NB4 (cell line): ENCODE measurements at places on chromosomes 4 and X.

DNA sequence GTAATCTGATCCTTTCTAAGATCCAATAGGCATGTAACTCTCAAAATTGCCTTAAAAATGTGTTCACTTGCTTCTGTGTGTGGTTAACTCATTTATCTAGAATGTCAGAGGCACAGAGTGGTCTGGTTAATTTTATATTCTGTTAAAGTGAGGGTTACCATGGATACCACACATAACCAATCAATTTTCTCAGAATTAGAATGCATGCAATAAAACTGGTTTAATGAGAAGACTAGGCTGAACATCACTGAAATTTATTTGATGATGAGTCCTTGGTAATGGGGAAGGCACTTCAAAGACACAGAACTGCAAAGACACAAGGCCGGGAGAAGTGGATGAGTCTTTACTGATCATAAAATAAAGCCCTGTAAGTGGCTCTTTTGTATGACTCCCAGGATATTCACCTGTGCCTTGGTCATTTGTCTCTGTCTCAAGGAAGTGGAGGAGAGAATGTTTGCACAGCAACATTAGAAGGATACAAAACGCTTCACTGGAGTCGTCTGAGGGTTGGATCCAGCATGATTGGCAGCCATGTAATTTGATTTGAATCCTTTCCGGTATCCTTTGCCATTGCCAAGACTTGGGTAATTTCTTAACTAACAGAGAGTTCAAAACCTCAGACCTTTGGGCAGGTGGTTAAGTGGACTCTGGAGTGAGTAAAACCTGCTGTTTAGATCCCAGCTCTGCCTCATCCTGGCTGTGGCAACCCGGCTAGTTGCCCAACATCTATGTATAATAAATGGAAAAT is 94.0 kb upstream of the RBPJ start:
- DNase-seq = no peak

GRCh38 chr4:146336410-146336807 is 122.1 kb downstream of the REELD1 start:
- no peak for DNase-seq

GRCh38 chr4:53717064-53717549 is 125.8 kb upstream of the LNX1 start:
- DNase-seq = peak; percentile 76

DNA sequence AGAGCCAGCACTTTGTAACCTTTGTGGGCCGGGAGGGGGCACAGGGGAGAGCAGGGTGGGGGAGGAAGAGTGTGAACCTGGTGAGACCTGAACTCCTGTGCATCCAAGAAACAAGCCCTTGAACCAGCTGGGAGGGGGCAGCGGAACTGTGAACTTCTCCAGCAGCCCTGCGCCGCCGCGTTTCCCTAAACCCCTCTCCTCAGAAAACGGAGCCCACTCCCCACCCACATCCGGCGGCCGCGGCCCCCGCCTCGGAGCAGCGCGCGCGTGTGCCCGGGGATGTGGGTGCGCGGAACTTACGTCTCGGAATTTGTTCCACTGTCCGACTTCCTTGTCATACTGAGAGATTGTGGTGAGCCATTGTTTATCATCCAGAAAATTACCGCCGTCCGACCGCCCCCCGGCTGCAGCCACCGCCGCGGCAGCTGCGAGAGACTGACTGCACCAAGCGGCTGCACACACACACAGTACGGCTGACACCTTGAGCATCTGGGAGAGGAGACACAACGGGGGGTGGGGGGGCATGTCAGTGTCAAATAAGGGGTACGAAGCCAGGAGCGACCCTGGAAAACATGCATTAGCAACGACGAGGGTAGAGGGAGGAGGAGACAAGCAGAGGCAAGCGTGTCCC is 494 bp downstream of the SPOCK3 start:
- DNase-seq = no peak

DNA sequence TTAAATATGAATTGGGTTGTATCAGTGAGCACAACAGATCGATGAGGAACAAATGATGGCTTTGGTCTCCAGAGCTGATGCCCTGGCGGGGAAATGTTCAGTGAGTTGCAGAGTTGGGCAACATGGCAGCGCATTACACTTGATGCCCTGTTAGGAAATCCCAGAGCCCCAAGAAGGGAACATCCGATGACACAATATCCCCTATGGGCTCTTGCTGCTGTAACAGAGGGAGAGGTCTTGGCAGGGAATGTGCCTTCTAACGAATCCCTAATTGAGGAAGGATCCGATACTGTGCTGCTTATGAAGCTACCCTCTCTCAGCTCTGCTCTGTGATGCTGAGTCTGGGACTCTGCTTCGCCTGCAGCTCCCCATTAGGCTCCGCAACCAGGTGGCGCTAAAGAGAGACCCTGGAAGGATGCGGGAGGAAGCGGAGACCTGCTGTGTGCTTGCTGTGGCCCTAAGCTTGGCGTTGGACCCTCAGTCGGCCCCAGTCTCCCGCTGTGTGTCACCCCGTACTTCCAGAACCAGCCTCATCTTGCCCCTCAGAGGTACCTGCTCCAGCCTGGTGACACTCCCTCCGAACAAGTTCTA is 38.9 kb downstream of the PDHA1 start:
- peak; percentile 56 for DNase-seq

- DNase-seq = no peak
These were observed 104.7 kb upstream of the NKX1-1 start for GRCh38 chr4:1510931-1511330.

DNA sequence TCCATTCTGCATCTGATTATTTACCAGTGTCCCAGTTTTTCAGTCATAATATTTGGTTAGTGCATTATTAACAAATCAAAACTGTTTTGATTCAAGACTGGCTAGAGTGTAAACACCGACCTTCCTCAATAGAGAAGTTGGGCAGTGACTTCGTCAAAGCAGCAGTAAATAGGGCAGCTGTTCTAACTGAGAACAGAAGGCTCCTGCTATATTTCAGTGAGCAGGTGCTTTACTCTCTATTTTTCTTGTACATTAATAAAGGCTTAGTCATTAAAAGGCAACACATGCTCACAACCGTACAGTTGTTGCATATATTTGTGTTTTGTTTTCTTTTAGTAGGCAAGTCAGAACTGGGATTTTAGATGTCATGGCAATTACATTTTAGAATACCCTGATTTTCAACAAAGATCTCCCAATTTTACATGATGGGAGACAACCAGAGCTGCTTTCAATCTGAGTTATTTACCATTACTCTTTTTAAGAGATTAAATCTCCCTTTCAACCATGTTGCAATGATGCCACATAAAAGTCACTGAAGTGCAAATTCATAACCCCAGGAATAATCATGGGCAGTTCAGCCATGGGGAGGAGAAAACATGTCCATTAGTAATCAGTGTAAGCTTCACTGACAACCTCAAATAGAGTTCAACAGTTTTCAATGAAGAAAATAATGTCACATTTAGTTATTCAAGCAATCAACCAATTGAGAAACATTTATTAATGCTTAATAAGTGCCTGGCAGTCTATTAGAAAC is 233.3 kb downstream of the NDST4 start:
- no peak for DNase-seq

GRCh38 chr4:40134206-40134917 is 62.5 kb upstream of the RHOH start:
- no peak for DNase-seq

DNA sequence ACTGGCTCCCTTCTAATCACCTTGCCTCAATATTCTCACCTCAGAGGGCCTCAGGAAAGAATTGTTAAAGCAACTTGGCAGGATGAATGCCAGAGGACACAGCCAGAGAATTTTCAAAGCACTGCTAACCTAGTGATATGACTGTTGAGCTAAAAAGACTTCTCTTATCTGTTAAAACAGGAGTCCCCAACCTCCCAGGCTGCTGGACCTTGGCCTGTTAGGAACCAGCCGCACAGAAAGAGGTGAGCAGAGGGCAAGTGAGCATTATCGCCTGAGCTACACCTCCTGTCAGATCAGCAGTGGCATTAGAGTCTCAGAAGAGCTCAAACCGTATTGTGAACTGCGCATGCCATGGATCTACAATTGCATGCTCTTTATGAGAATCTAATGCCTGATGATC is 1.7 kb upstream of the KCNE5 start:
- DNase-seq = no peak

DNA sequence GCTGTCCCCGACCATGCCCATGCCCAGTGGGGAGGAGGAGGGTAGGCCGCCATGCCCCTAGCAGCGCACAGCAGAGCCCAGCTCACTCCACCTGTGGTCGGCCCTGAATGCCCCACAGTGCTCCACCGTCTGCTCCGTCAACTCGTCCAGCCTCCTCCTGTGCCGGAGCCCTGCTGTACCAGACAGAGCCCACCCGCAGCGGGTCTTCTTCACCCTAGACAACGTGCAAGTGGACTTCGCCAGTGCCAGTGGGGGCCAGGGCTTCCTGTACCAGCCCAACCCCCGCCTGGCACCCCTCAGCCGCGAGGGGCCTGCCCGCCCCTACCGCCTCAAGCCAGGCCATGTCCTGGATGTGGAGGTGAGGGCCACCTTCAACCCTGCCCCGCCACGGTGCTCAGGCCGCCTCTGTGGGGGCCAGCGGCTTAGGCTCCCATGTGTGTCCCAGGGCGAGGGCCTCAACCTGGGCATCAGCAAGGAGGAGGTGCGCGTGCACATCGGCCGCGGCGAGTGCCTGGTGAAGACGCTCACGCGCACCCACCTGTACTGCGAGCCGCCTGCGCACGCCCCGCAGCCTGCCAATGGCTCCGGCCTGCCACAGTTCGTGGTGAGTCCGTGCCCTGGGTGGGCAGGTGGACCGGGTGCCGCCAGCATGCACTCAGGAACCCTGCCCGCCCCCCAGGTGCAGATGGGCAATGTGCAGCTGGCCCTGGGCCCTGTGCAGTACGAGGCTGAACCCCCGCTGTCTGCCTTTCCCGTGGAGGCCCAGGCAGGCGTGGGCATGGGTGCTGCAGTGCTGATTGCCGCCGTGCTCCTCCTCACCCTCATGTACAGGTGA is 6.9 kb upstream of the SRPK3 start:
- DNase-seq = no peak

- peak; percentile 83 for DNase-seq
These were observed 84.8 kb downstream of the TMEM164 start for GRCh38 chrX:110087485-110088356.

GRCh38 chr4:41257906-41258305 is 1.2 kb downstream of the UCHL1 start:
- DNase-seq = no peak

GRCh38 chr4:79042079-79042674 is 102.9 kb upstream of the PAQR3 start:
- DNase-seq = peak; percentile 67

GRCh38 chrX:154654925-154655324 is 1.5 kb upstream of the CTAG2 start:
- DNase-seq = no peak

DNA sequence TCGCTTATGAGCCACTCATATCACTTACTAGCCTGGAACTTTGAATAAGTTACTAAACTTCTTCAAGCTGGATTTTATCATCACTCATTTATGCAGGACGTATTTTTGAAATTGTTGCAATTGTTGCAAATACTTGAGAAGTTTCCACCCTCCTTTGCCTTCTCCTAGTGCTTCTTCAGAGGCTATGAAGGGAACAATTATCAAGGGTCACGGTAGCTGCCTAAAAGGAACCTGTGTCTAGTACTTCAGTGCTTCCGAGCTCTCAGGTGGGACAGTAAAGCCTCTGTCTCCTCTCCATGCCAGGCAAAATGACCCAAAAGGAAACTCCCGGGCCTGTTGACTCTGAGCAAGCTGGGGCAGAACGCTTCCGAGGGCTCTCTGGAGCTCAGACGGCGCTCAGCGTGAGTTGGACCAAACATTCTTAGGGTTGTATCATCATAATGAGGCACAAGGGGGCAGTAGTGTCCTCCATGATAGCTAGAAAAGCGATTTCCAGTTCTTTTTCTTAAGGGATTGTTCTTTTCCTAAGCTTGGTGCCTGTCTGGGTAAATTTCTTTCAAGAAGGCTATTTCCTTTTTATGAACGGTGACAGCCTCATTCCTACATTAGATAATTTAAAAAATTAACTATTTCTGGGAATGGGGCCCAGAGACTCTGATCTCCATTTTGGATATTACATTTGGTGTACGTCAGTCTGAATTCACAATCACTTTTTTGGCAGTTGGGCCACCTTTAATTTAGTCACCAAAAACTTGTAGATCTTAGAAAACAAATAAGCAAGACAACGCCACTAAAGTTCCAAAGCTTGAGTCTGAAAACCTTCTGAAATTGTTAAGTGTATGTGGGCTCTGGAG is 73.1 kb downstream of the PACRGL start:
- peak; percentile 62 for DNase-seq

DNA sequence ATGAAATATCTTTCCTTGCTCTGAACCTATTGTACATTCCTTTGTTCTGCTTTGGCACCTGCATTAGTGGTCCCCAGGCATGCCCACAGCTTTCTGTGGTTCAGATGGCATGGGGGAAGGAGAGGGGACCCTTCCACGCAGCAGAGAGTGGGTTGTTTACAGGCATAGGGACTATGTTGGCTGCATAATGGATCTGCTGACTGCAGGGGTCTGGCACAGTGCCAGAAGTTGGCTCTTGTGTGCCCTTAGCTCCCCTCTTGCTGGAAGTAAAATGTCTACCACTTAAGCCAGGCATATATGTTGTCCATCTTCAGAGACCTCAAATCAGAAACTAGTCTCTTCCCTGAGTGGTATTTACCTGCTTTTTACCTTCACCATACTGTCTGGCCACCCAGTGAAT is 651.9 kb upstream of the PCDH7 start:
- DNase-seq = peak; percentile 4

GRCh38 chr4:4492161-4492847 is 49.5 kb downstream of the STX18 start:
- no peak for DNase-seq

DNA sequence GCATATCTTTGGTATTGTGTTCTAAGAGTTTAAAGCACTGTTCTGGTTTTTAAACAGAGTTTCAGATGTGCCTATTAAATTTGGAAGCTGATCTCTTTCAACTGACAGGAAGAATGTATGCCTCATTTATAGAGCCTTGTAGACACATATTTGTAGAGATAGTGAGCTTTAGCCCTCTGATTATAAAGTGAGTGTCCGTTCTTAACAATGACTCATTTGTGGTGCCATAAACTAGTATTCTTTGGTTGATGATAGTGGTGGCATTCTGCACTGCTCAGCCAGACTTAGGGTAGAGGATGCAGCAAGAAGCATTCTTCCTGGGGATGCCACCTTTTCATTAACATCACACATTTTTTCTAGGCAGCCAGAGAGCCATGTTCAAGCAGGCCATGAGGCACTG is 121.7 kb downstream of the TLL1 start:
- DNase-seq = no peak

DNA sequence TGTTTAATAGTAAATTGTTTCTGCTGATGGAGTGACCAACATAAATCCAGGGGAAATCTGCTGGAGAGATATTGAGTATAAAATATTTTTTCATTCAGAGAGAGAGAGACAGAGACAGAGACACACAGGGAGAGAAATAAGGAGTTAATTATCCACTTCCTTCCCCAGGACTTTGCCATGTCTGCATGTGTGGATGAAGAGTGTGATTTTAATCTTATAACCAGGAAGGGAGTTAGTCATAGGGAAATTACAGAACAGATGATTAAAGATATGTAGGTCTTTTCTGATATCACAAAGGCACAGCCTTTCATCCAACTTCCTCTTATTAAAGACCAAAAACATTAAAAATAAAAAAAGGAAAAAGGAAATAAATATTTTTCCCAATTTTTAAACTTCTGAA is 526.3 kb downstream of the SPRY1 start:
- no peak for DNase-seq
